ENCODE measurements at places on chromosomes 2 and 18. TPM values are rescaled to one million over a fixed set of nuclear protein-coding genes. Genes with fewer than 3 reads are reported as not detected.

- no peak for DNase-seq
Observed at GRCh38 chr2:152022090-152022489, 76.8 kb downstream of the CACNB4 start.

SLC11A1 gene
- polyA plus RNA-seq, result 19.7 TPM

DNA sequence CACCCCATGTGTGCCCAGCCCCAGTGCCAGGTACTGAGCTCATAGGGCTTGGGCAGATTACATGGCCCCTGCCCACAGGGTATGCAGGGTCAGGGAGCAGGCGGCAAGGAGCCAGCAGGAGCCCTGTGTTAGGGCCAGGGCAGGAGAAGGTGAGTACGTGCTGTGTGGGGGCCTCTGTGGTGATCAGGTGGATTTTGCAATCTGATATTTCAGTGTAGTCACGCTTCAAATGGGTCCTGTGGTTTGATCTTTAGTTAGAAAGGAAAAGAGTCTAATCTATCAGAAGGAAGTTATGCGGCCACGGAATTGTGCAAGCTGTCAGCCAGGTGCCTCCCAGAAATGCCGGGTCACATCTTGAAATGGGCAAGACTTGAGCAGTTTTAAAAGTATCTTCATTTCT, 13.9 kb downstream of the UBE2F start:
- no peak for DNase-seq

- DNase-seq, result no peak
Observed at GRCh38 chr2:23135481-23136100, 249.4 kb upstream of the KLHL29 start.

FASTKD2 gene
- polyA plus RNA-seq, result 19.1 TPM

DNA sequence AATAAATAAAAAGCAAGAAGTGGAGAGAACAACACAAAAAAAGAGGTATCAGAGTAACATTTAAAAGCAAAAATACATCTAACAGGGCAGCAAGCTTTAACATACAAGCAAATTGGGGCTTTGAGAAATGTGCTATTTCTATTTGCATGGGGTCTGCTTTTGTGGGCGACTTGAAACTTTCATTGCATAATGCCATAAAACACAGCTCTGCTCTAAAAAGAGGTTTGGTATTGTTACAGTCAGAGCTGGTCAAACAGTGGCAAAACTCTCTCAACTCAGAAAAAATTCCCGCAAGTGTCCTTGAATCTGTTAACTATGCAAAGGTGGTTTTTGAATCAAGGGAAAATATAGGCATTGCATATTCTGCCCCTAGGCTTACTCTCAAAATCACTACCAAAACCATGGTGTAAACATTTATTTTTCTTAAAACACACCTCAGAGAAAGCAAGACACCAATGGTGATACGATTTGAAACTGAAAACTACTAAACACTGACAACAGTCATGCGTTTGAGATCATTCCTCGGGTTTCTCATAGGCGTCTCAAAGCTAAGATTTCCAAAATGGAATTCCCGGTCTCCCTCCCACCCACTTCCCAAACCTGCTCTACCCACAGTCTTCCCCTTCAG, 45.5 kb downstream of the RNF152 start:
- DNase-seq, result no peak

PSD4 gene
- 6.3 TPM for polyA plus RNA-seq

SCTR gene
- not detected for polyA plus RNA-seq

Measured in urinary bladder (tissue), 4 donors.